NAMALWA (cell line): ENCODE measurements at places on chromosomes 1 and 21.
A peak's percentile ranks its signal among the peaks of the same experiment; 100 is the strongest.

DNA sequence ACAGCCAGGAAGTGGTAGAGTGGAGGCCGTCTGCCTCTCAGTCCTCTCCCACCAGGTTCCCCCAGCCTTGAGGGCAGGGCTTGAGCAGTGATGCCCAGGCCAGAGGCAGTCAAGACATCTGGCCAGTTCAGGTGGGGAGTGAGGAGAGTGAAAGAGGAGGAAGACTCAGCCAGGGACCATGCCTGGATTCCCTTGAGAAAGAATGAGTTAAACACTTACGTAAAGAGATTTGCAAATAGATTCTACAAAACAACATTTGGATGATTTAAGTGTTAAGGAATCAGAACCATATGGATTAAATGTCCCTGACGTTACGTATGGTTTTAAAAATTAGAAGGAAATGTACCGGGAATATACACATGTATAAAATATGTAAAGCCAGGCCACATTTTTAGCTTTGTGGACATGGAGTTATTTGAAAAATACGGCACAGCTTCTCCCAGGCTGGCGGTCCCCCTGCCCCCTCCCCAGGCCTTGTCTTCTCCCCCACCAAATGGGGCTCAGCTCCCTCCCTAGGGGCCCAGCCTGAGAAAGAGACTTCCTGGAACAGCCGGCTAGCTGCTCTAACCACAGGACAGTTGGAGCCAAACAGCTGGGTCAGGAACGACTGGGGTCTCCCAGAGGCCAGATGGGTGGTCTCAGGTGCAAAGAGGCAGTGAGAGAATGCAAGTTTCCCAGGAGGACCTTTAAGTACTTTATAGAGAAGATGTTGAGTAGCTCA, 188.3 kb upstream of the EDN2 start:
- peak; percentile 28 for DNase-seq

DNA sequence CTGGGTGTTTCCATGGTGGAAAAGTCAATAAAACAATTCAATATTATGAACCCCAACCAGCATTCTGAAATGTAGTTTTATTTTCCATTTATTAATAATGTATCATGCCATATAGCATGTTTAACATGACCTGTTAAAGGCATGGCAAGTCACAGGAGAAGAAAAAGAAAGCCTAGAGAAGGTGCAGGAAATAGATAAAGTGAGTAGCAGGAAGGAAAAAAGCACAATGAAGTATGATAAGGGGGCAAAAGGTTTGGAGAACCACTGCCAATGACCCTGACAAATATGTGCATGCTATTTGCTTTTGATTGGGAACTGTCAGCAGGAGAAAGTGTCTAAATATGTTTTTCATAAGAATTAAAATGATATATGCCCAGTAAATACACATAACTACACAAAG, 85.6 kb downstream of the HMCN1 start:
- no peak for DNase-seq

DNA sequence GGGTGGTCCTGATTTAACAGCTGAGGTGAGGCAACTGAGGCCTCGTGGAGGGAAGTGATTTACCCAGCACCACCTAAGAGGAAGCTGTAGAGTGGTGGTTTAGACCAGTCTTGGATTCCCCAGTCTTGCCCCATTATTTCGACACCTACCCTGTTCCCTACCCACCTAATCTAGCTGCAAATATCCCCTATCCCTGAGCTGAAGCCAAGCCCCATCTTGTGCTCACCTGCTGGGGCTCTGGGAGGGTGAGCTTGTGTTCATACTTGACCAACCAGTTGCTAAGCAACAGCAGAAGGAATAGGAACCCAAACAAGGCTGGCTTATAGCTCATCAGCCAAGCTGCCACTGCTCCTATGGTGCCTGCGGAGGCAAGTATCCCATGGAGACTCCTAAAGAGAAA, 2.0 kb downstream of the TEX46 start:
- DNase-seq = peak; percentile 46

DNA sequence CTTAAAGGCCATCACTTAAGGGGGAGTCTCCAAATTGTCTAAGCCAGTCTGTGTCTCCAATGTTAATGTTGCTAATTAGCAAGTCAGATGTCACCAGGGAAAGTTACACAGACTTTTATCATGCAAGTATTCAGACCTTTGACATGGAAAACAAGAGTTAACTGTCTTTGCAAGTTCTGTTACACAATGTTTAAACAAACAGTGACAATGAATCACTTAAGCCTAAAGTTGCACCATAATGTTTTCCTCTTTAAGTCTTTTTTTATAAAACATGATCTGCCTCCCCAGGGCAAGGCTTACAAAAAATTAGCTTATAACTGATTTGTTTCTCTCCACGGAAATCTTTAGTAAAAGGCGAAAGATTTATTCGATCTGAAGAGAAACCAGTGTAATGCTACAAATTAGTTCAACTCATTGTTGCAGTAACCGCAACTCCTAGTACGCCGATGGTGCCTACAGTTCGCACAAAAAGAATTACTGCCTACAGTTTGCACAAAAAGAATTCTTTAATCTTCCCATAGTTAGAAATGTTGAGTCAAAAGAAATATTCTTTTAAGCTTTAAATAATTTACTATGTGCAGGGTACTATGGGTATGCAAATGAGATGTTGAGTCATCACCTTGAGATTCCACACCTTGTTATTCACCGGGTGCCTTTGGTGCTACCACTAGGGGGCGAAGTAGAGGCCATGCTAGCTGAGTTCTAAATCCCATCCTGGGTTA, 45.3 kb downstream of the HHAT start:
- DNase-seq = peak; percentile 98

GRCh38 chr1:180486092-180486491, 16.3 kb downstream of the ACBD6 start:
- peak; percentile 20 for DNase-seq
